ENCODE measurements at places on chromosomes 5 and 9.

DNA sequence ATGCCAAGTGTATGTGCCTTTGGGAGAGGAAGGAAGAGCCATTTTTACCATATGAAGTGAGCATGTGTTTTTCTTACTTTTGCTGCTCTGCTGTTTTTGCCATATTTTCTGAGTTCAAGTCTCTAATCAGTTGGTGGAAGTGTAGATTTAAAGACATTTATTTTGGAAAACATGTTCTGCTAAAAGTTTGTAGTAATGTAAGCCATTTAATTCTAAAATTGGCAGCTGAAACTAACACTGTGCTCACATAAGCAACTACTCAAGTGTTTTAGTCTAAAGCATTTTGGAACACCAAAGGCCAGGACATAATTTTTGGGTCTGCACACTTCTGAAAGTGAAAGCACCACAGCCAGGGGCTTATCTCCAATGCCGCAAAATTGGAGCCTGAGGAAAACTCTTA, 363.4 kb upstream of the ZNF608 start:
- DNase-seq, result no peak

GRCh38 chr5:50855001-50855400, 188.6 kb downstream of the PARP8 start:
- no peak for DNase-seq

GRCh38 chr5:144697847-144698262, 527.2 kb downstream of the KCTD16 start:
- peak; percentile 5 for DNase-seq

DNA sequence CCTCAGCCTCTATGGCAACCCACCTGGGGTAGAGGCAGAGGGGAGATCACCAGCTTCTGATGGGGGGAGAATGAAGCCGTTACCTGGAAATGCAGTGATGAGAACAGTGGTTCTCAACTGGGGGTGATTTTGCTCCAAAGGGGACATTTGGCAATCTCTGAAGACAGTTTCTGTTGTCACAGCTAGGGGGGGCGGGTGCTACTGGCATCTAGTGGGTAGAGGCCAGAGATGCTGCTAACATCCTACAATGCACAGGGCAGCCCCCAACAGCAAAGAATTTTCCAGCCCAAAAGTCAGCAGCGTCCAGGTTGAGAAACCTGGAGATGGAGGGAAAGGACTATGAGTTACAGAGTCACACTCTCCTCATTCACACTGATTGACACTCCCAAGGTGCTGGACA, 84.5 kb downstream of the FGF1 start:
- DNase-seq, result peak; percentile 48

- peak; percentile 71 for DNase-seq
Measured at GRCh38 chr9:133658442-133659431, 22.6 kb downstream of the DBH start.

GRCh38 chr9:98992885-98993569, 49.3 kb downstream of the COL15A1 start:
- no peak for DNase-seq

GRCh38 chr9:33184963-33185362, 17.8 kb upstream of the B4GALT1 start:
- no peak for DNase-seq

- no peak for DNase-seq
Measured at GRCh38 chr5:111728941-111729340, 28.1 kb downstream of the NREP start.

- no peak for DNase-seq
Measured at GRCh38 chr9:97529363-97530076, 28.1 kb downstream of the TMOD1 start.

DNA sequence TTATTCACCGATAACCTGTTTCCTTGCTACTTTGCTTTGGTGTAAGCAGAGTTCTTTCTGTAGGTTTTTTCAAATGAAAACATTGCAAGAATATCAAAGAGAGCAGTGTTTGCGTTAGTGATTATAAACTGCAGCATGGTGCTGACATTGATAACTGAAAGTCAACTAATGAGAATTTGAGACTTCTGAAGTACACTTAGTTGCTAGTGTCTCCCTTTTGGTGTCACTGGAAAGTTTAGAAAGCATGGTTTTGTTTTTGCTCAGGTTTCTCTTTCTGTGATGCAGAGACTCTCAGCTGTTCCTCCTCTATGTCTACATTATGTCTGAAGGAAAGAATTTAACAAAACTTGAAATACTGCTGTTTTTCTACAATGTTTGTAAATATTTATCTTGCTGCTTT, 80.2 kb upstream of the ZNF169 start:
- no peak for DNase-seq

- no peak for DNase-seq
Measured at GRCh38 chr5:91409304-91409703, 26.2 kb upstream of the ARRDC3 start.

DNA sequence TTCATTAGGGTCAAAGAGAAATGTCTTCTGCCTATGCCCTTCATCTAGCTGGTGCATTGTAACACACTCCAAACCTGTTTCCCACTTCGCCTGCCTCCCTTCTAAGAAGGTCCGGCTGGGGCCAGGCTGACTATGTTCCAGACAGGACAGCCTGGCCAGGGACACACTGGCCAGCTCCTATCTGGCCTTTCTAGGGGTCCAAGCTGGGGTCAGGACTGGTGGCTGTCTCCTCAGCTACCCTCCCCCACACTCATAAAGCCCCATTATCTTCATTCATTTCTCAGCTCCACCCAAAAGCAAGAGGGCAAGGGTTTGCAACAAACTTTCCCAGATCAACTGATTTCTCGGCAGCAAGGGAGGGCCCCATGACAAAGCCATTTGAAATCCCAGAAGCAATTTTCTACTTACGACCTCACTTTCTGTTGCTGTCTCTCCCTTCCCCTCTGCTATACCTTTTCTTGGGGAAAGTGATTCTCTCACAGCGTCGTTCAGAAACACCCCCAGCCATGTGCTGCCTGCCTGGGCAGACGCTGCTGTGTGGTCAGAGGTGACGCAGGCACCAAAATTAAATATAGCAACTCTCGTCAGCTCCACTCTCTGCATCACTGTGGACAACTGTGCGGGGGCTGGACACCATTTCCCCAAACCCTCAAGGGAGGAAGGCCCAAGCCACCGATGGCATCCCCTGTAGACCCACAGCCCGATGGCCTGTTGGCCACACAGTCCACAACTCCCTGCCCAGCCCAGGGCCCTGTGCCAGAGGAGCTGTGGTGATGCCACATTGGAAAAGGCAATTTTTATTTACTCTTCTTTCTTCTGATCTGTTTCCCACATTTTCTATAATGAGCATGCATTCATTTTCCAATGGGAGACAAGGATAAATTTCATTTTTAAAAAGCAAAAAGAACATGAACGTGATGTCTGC, 6.1 kb downstream of the IL13 start:
- no peak for DNase-seq

DNA sequence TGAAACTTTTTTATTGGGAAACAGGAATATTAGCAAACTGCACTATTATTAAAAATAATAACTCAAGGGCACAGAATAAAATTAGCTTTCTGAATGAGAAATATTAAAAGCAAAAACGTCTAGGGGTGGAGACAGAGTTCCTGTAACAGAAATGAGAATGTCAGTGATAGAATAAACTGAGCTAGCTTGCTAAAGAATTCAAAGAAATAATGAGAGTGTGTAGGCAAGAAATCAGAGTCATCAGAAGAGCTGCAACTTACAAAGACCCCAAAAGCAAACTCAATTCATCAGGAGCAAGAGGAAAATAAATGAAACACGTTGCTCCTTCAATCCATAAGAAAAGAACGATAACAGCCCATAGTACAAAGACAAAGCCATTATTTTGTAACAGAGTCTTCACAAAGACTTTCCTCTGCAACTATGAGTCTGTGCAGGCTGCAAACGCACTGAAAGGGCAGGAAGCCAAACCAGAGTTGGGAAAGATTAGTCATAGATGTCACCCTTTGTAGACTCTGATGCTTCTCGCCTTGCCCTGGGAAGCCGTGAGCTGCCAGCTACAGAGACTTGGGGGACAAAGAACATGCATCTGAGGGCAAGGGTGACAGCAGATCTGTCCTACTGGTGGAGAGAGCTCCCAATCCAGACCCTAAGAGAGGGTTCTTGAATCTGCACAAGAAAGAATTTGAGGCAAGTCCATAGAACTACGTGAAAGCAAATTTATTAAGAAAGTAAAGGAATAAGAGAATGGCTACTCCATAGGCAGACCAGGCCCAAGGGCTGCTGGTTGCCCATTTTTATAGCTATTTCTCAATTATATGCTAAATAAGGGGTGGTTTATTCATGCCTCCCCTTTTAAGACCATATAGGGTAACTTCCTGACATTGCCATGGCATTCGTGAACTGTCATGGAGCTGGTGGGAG, 40.8 kb downstream of the SHC3 start:
- DNase-seq, result no peak

- no peak for DNase-seq
Measured at GRCh38 chr9:117462861-117463260, 48.0 kb upstream of the ASTN2 start.

DNA sequence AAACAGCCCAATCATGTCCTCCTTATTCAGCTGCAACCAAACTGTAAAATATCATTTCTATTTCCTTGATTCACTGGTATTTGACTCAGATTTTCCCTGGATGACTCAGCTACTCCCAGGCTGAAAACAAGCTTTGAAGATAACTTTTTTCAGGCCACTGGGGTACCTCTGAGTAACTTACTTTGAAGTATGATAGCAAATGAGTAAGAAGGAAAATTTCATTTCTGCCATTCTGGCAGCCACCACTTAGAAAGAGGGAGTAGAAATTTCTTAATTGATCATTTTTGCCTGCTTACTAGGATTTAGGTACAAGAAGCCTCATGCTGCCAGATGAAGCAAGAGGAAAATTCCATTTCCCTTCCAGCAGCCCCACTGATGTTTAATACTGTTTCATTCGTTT, 247.4 kb downstream of the PRELID2 start:
- DNase-seq, result peak; percentile 44

DNA sequence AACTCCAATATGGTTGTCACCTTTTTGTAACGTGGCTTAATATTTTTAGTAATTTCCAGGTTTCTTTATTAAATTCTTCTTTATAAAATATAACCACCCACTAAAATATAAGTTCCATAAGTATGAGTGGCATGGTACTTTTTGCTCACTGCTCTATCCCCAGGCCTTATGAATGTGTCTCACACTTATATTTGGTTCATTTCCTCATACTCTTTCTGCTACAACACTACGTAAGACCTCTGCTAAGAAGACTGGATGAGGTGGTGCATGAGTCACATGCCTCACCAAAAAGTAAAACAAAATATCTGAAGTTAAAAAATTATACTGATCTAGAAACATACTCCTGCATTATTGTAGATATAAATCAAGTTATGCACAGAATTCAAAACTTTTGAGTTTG, 400.9 kb downstream of the HCN1 start:
- DNase-seq, result no peak

DNA sequence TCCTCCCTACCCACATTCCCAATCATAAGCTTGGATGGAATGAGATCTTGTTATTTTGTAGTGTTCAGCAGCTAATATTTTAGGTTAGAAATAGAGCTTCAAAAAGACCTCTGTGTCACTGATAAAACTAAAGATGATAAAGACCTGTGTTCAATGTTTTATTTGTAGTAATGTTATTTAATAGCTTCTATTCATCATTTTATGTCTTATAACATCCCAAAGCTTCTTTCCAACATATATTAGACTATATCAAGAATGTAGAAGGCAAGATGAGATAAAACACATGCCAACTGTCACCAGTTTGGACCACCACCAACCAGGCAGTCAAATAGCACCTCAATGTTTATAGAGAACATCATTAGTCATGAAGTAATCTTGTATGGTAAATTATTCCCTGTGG, 409.5 kb upstream of the ITGA1 start:
- DNase-seq, result no peak

DNA sequence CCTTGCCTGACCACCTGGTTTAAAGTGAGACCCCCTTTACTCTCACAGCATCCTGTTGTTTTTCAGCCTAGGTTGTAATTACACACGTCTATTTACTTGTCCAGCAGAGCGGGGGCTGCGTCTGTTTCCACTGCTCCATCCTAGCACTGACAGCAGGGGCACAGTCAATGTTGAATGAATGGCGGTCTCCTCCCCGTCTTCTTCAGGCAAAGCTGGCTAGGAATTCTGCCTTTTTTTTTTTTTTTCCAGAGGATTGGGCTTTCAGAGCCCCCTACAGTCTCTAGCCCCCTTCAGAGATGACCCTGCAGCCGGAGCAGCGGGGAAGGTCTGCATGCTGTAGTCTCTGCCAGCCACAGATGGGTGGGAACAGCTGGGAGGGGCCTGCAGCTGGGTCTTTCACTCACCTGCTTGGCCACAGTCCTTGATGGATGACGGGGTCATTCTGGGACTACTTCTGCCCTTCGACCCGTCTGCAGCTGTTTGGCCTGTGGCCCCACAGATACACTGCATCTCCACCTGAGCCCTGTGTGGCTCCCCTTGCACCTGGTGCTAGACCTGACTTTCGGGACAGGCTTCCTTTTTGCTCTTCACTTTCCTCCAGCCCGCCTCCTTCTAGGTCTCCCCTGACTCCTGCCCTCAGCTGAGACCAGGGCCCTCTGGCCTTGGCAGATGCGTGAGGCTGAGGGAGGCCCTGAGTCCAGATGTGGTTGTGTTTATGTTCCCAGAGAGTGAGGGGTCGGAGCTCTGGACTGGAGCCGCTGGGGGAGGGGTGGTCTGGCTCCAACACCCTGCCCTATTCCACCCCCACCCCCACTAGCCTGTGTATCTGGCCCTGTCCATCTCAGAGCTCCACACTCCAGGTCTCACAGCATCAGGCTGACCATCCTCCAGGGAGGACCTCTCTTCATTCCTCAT, 8.0 kb downstream of the PITX1 start:
- no peak for DNase-seq

GRCh38 chr5:57174890-57175510, 1.1 kb downstream of the GPBP1 start:
- peak; percentile 50 for DNase-seq

GRCh38 chr9:137793196-137793841, 84.3 kb upstream of the CACNA1B start:
- no peak for DNase-seq

DNA sequence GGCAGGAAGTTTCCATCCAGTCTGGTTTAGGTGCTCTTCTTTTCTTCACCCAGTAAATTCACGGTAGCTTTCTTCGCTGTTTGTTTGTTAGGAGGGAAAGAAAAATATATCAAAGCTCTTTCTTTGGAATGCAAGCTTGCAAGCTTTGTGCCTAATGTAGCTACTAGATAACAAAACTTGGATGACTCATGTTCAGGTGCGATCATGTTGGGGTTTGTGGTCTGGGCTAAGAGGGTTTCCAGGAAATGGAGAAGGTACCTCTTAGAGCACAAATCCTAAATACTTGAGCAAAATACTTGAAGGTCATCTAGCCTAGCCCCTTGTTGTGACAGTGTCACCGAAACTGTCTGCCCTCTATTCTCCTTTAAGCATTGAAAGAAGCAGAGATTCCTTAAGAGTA, 17.7 kb downstream of the SRP19 start:
- peak; percentile 51 for DNase-seq

GRCh38 chr9:117757561-117758190, 53.5 kb downstream of the TLR4 start:
- peak; percentile 6 for DNase-seq

- DNase-seq, result peak; percentile 65
Measured at GRCh38 chr5:63053019-63053638, 474.5 kb downstream of the LRRC70 start.
